ENCODE measurements at places on chromosomes 7 and 10.

GRCh38 chr7:101815826-101816594 is 1.4 kb upstream of the CUX1 start:
- DNase-seq = peak; percentile 75

- DNase-seq = peak; percentile 96
Measured at GRCh38 chr7:34430456-34430855, 227.6 kb upstream of the NPSR1 start.

DNA sequence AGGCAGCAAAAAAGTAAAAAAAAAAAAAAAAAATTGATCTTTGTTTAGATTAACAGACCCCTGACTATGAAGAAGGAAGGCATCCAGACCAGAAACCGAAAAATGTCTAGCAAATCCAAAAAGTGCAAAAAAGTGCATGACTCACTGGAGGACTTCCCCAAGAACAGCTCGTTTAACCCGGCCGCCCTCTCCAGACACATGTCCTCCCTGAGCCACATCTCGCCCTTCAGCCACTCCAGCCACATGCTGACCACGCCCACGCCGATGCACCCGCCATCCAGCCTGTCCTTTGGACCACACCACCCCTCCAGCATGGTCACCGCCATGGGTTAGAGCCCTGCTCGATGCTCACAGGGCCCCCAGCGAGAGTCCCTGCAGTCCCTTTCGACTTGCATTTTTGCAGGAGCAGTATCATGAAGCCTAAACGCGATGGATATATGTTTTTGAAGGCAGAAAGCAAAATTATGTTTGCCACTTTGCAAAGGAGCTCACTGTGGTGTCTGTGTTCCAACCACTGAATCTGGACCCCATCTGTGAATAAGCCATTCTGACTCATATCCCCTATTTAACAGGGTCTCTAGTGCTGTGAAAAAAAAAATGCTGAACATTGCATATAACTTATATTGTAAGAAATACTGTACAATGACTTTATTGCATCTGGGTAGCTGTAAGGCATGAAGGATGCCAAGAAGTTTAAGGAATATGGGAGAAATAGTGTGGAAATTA is 19.4 kb downstream of the GATA3 start:
- DNase-seq = no peak

- DNase-seq = no peak
Measured at GRCh38 chr7:30683816-30684215, 1.6 kb upstream of the CRHR2 start.

DNA sequence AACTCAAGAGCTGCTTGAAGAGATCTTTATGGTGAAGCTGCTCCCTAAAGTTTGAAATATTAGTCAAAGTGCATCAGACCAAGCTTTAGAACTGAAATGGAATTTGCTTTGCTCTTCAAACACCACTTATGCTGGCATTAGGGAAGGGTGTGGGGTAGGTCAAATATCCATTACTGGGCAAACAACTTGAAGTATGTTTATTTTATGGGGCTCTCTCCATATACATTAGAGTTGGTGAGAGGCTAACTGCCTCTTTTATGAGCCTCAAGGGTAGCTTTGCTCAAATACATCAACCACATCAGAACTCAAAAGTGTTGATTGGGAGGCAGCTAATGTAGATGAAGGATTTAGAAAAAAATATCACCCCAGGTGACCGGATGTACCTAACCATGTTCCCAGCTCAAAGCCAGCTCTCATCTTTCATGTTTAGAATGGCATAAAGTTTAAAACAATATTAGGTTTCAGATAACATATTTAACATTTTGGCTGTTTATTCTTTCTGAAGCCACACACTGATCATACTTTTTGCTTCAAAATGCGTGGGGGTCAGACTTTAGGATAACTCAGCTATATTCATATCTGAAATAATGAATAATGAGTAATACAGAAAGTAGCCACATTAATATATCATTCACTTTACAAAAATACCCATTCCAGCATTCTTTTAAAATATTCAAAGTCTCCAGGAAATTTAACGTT is 318.6 kb downstream of the PTEN start:
- peak; percentile 42 for DNase-seq

Data from amniotic epithelial cell (primary cell).